ENCODE measurements at places on chromosomes 3 and 15.

DNA sequence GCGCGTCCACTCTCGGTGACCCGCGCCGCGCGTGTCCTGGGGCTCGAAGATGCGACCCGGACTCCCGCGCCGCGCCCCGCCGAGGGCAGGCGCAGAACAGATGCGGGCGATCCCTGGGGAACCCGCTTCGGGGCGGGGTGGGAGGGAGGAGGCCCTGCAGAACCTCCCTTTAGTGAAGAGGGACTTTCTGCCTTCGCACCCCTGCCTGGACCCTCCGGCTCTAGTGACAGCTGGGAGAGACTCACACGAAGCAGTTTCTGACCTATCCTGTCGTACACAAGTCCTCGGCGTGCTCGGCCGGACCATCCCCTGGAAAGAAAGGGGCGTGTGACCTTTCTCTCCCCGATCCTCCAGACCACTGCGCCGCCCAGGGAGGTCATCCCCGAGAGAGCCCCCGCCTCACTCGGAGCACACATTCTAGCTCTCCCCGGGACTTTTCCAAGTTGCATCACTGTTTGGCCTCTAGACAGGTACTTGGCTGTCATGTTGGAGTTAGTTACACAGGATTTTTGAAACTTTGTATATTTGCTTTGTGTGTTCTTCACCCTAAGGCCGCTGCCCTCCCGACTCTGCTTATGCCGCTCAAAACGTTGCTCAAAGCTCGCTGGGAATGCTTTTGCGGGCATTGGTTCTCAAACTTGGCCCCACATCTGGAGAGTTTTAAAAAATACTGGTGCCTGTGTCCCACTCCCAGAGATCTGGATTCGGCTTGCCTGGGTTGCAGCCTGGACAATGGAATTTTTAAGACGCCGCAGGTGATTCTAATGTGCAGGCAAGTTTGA lies 582 bp downstream of the CGNL1 start:
- peak; percentile 55 for DNase-seq

DNA sequence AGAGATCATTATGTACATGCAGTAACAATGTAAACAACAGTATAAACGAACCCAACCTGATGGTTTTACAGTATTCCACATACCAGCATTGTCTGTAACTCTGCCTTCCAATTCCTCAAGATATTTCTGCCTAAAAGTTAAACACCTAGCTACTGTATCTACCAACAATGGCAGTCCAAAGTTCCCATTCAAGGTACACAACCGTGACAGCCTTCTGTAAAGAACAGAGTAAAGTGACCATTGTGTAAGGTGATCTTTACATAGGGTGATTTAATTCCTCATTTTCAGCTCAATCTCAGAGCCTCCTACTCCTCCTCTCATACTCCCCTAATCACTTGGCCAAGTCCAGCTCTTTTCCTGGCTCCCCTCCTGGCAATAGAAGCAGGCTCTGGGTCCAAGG lies 10.4 kb downstream of the SECISBP2L start:
- DNase-seq, result no peak

- DNase-seq, result no peak
Observed at GRCh38 chr3:126887686-126888085, 95.2 kb upstream of the PLXNA1 start.

- no peak for DNase-seq
Observed at GRCh38 chr3:135087782-135088181, 292.7 kb downstream of the EPHB1 start.

DNA sequence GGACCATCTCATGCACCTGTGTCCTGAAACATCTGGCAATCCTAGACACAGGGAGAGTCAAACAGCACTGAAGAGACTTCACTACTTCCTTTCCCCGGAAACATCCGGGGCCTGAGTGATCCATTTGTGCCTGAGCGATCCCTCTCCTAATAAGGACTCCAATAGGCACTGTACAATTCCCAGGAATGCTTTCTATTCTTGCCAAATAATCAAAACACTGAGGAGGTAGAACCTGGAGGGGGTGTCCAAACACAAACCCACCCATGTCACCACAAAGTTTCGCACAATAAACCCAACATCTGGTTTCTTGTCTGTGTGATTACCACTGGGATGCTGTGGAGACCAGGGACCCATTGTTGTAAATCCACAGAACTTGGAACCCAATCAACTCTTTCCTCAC lies 205.0 kb downstream of the OPA1 start:
- DNase-seq, result no peak

DNA sequence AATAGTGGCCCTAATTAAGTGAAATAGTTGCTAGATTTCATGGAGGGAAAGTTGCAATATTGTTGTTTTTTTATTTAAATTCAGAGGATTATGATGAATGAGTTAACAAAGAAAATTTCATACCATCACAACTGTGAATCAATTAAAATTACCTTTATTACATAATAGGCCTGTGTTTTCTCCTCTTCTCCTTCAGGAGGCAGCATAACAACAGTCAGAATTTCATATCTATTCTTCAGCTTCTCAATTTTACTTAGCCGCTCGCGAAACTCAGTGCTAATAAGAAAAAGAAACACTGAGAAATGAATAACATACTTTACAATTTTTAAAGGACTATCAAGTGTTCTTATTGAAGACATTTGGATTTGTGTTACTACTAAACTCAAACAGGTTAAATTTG lies 29.4 kb downstream of the TTC14 start:
- DNase-seq, result no peak

DNA sequence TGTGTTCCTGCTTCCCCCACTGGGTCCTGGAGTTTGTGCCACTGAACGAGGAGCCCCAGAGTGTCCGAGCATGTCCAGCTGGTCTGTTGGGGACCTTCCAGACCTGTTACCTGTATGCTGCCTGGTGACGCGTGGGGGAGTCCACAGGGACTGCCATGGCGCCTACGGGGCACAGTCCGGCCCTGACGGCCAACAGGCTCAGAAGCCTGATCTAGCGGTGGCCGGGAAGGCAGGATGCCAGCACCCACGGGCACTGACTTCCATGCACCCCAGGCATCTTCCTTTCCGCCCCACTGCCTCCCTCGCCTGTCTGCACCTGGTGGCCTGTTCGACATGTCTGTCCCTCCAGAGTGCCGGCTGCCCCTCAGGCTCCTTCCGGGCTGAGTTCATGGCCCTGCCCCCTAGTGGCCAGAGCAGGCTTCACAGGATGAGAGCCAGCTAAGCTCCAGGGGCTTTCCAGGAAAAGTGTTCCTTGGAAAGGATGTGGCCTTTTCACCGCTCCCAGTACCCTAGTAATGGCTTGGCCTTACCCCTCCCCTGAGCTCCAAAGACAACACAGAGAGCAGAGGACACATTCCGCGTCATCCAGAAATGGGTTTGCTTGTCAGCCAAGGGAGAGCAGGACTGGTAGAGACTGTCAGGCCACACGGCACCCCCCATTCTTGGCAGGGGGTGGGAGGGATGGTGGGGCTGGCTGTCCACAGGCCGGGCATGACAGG lies 35.7 kb downstream of the NGRN start:
- DNase-seq, result no peak

DNA sequence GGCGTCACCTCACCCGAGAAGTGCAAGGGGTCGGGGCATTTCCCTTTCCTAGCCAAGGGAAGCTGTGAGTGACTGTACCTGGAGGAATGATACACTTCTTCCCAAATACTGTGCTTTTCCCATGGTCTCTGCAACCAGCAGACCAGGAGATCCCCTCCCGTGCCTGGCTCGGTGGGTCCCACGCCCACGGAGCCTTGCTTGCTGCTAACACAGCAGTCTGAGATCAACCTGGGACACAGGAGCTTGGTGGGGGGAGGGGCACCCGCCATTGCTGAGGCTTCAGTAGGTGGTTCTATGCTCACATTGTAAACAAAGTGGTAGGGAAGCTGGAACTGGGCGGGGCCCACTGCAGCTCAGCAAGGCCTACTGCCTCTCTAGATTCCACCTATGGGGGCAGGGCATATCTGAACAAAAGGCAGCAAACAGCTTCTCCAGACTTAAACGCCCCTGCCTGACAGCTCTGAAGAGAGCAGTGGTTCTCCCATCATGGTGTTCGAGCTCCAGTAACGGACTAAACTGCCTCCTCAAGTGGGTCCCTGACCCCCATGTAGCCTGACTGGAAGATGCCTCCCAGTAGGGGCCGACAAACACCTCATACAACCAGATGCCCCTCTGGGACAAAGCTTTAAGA lies 31.4 kb upstream of the ABHD5 start:
- no peak for DNase-seq

GRCh38 chr3:20999661-21000060 lies 751.3 kb downstream of the ZNF385D start:
- no peak for DNase-seq

DNA sequence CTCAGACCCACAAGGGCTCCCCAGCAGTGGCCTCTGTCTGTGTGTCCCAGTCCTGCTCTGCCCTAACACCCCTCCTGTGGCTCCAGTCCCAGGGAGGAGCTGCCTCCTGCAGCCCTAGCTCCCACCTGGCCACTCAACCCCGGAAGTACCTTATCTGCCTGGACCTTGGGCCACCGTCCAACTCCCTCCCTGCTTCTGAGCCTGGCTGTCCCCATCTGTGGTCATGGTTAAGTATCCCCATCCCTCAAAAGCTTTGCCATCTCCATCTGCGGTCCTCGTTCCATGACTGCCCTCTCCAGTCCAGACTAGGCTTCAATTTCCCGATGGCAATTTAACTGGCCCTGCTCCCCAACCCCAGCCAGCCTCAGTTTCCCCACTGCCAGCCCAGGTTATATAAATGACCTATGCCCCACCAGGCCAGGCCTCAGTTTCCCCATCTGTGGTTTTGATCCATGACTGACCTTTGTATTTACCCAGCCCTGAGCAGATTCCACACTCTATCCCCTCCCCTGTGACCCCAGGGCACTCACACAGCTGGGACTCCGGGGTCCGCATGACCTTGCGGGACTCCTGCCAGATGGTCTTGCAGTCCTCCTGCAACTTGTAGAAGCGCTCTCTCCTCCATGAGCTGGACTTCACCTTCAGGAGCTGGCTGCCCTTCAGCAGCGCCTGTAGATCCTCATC lies 9.6 kb downstream of the PLCD1 start:
- DNase-seq, result peak; percentile 18

DNA sequence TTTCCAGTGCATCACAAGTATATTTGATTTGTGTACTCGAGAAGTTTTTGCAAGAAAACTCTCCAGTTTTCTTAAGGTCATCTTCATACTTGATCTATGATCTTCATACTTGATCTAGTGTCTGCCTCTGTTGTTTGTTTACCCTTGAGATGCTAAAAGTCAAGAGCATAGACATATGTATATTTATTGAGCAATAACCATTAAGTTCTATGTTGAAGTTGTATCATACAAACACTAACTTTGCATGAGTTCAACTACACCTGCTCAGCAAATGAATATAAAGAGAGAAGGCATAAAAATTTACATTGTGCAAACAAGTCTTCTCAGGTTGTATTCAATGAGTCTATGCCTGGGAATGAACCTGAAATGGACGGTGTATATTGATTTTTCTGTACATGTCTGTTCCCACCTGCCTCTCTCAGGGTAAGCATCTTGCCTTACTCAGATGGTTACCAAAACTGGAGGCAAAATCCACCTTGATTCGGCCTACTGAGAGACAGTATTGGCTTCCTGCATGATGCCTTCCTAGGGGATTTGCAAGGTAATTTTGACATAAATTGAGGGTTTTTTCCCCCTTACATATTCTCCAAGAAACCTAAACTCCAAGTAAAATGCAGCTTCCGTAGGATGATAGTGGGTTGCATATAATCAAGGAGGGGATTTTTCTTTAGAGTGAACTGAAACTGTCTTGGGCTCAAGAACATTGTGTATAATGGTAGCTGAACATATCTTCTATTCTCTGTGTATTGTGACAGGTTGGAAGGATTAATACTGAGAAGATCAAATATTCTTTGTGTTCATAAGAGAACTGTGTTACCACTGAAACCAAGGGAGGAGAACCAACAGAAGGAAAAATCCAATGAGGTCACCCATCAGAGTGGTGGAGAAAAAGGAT lies 110.4 kb downstream of the FILIP1L start:
- no peak for DNase-seq

DNA sequence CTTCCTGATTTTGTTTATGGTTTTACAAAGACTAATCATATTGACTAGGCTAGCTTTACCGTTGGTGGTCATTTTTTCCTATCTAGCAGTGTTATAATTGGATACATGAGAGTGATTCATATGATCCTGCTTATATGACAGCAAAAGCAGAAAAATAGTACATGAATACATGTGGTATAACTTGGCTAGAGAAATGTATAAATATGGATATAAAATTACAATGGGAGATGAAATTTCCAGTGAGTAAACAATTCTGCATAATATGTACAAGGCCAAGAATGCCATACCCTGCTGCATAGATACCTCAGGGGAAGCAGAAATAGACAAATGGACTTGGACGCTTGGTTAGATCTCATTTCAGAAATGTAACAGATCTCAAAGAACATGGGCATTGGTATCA lies 103.1 kb downstream of the DTWD1 start:
- DNase-seq, result no peak

DNA sequence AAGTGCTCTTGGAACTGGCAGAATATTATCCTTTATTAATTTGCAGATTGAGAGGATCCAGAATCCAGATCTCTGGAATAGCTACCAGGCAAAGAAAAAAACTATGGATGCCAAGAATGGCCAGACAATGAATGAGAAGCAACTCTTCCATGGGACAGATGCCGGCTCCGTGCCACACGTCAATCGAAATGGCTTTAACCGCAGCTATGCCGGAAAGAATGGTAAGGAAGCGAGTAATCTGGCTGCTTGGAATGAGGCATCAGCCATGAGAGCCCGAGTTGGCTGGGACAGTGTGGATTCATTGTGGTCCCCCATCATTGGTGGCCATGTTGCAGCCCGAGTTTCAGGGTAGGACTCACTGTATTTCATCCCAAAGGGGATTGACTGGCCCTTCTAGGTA lies 47.1 kb downstream of the PARP14 start:
- DNase-seq, result no peak

- DNase-seq, result peak; percentile 64
Observed at GRCh38 chr3:46272028-46272451, 29.8 kb downstream of the CCR3 start.

- DNase-seq, result no peak
Observed at GRCh38 chr3:37554364-37554763, 307.3 kb upstream of the CTDSPL start.

- DNase-seq, result no peak
Observed at GRCh38 chr3:16329036-16329825, 64.2 kb downstream of the OXNAD1 start.

DNA sequence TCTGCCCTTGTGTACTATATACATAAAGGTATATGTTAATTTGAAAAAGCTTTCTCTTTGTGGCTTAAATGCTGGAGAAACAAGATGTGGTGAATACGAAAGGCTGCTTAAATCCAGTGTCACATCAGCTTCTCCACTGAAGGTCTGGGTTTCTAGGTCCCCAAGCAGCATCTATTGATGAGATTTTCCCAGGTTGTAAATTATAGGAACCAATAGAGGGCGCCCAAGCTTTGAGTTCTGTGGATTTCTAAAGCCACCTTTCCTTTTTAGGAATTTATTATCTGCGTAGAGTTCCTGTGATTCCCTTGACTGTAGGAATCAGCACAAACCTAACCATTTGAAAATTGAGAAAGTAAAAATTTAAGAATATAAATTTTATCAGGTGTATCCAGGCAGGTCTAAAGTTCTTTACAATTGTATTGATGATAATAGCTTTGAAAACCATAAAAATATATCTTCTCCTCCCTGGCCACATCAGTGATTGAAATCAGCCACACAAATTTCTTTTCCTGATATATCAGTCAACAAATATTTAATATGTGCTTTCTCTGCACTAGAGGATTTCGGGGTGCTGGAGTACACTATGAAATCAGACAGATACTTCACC lies 88.3 kb upstream of the ADAMTSL3 start:
- DNase-seq, result no peak
